HCEC 1CT (cell line): ENCODE measurements at places on chromosomes 13 and 19.
A peak's percentile ranks its signal among the peaks of the same experiment; 100 is the strongest.

GRCh38 chr19:47176071-47176626 is 45.5 kb downstream of the SAE1 start:
- peak; percentile 88 for DNase-seq

- DNase-seq: peak; percentile 0
Measured at GRCh38 chr19:38665219-38665931, 17.9 kb downstream of the ACTN4 start.

DNA sequence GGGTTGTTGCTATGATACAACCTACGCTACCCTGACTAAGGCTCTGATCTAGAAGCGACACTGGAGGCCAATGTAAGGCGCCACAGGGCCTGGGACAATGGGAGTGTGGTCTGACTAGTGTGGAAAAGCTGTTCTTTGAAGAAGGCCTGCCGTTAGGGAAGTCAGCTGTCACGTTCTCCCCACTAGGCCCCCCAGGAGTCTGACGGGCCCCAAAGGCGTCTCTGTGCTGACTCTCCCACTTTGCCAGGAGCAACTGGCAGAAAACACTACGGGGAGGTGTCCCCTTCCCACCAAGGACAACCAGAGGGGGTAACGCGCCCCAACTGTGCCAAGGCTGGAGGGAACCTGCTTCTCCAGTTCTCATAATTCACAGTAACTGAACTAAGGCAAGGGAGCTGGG is 25.3 kb upstream of the EIF3G start:
- DNase-seq: no peak

DNA sequence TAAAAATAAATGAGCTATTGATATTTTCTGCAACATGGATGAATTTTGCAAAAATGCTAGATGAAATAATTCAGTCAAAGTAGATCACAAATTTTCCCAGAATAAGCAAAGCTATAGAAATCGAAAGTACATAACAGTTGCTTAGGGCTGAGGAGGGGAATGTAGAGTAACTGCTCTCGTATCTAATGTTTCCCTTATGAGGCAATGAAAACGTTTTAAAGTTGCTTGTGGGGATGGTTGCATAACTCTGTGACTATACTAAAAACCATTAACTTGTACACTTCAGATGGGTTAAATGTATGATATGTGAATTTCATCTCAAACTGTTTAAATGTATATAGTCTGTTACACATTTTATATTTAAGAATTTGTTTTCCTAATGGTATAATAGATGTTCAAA is 231.7 kb downstream of the GGACT start:
- DNase-seq: no peak

GRCh38 chr19:54804101-54804500 is 691 bp downstream of the KIR2DL4 start:
- DNase-seq: no peak

GRCh38 chr19:41870401-41870873 is 6.6 kb upstream of the CD79A start:
- DNase-seq: peak; percentile 28

GRCh38 chr13:105142556-105142955 is 1392.9 kb downstream of the EFNB2 start:
- no peak for DNase-seq

DNA sequence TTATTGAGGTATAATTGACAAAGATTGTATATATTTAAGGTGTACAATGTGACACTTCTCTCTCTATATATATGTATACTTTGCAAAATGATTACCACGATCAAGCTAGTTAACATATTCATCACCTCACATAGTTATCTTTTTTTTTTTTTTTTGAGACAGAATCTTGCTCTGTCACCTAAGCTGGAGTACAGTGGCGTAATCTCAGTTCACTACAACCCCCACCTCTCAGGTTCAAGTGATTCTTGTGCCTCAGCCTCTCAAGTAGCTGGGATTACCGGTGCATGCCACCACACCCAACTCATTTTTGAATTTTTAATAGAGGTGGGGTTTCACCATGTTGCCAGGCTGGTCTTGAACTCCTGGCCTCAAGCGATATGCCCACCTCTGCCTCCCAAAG is 3.7 kb downstream of the ZSCAN4 start:
- no peak for DNase-seq

GRCh38 chr19:19438366-19439175 is 33.1 kb downstream of the GATAD2A start:
- no peak for DNase-seq

- peak; percentile 1 for DNase-seq
Measured at GRCh38 chr13:95235199-95235756, 66.0 kb downstream of the ABCC4 start.

GRCh38 chr19:1814833-1815604 is 2.9 kb upstream of the ATP8B3 start:
- no peak for DNase-seq

- no peak for DNase-seq
Measured at GRCh38 chr19:6604906-6605305, 14.0 kb upstream of the CD70 start.

- DNase-seq: no peak
Measured at GRCh38 chr13:100176801-100177400, 88.0 kb downstream of the PCCA start.

- DNase-seq: no peak
Measured at GRCh38 chr19:28126135-28126898, 1086.6 kb downstream of the UQCRFS1 start.

- DNase-seq: no peak
Measured at GRCh38 chr13:21934284-21934683, 263.4 kb downstream of the FGF9 start.
